Activated CD4-positive, alpha-beta T cell treated with anti-CD3 and anti-CD28 coated beads for 48 hours (primary cell): ENCODE measurements at places on chromosomes 3 and 15.
A peak's percentile ranks its signal among the peaks of the same experiment; 100 is the strongest.

DNA sequence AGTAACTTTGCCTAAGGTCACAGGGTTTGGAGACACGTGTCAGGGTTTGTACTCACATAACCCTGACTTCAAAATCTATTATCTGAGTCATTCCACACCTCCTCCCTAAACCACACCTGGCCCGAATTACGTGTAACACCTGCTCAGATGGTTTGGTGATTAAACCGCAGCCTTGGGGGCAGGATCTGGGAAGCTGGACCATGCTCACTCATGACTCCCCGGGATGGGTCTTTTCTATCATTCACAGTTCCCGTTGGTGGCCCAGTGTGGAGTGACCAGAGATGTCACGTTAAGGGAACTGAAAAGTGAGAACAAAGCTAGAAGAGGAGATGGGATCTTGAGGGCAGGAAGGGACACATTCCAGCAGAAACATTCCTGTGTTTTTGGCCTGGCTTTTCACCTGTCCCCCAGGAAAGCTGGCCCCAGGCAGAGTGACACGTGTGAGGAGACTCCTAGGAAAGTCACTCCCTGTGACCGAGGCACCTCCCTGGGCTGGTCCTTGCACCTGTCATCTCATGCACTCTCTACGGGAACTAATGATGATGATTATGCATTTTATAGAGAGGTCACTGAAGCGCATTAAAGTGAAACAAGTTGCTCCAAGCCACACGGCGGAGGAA, 75.4 kb upstream of the POMGNT2 start:
- DNase-seq = peak; percentile 67

- no peak for DNase-seq
Measured at GRCh38 chr3:171704814-171705213, 105.5 kb downstream of the PLD1 start.

DNA sequence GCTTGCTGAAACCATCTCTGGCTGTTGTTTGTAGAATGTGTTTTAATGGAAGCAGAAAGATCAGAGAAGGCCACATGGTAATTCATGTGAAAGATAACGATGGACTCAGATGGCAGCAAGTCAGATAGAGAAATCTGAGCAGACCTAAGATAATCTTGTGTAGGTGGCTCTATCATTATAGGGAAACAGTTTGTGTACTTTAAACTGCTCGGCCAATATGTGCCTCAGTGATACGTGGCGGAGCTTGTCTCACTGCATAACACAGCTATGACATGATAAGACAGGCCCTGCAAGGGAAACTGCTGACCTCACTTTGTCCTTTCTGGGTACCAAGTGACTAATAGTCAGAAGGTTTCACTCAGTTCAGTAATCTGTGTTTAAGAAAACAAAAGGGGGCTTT, 51.0 kb downstream of the MME start:
- no peak for DNase-seq

DNA sequence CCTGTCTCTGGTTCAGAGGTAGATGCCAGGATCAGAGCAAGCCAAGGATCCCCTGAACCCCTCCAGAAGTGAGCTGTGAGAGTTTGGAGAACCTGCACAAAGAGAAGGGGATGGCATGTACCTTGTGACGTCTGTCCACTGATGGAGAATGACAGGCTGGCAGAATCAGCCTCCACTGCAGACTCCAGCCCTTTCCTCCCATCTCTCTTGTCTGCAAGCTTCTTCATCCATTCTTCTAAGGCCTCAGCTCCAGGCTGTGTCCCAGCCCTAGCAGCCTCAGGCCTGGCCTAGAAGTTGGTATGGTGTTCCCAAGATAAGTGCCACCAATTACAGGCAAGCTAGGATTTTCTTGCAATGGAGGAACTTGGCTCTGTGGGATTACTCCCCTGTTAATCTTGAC, 8.6 kb downstream of the GALNT15 start:
- DNase-seq = no peak

DNA sequence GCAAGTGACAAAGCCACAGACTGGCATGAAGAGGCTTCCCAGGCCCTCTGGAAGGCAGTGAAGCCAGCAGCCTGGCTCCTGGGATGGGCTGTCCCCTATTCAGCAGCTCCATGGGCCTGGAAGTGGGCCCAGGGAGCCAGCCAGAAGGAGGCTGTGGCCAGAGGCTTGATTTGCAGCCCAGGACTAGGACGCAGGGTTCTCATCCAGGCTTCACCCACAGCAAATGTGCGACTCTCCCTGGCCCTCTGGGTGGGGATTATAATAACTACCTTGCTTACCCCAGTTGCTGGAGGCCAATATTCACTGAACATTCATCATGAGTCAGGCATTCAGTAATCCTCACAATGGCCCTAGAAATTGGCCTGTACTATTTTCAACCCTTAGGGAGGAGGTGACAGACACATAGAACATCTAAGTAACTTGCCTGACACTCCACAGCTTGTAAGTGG, 24.6 kb upstream of the SRP14 start:
- DNase-seq = no peak

- DNase-seq = no peak
Measured at GRCh38 chr3:28022916-28023315, 218.5 kb upstream of the CMC1 start.

DNA sequence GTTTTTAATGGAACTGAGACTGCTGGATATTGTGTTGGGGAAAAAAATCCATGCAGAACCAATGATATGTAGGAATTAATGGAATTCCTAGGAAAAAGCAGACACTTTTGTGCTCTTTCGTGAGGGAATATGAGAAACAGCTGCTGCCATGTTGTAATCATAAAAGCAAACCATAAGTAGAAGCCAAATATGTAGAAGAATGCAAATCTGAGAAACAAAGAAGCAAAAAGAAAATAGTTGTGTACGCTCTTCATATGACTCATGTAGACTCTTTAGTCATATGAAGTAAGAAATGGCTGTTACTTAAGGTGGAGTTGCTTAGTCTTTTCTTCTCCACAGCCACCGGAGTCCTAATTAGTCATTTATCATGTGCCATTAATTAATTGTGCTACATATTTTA, 298.6 kb upstream of the ZNF717 start:
- no peak for DNase-seq

DNA sequence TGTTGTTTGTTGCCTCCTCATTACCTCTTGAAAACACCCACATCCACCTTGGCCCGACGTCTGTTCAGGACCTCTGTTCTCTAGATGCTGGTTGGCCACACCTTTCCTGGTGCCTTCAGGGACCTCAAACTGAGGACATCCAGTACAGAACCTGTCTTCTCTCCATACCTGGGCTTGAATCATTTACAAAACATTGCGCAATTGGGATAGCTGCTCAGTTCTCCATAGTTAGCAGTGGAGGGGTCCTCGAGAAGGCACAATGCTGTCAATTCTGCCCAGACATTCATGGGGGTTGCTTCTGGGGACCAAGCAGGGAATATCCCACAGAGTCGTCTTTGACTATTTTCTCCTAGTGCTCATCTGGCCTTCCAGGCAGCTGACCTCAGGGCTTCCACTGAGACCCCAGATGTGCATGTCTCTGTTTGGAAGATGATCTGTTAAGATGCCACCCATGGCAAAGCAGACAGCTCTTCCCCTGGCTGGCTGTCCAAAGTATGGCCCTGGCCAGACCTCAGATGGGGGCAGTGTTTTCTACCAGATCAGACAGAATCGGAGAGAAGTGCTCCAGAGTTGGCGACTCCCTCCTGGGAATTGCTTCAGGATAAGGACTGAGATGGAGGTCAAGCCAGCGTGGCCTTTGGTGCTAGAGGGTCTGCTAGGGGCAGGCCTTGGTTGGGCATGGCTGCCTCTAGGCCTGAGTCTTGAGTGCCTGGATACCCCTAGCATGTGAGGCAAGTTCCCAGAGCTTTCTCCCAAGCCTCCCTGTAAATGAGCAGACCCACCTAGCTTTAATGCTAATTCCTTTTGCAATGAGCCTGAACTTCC, 46.1 kb downstream of the CHCHD6 start:
- DNase-seq = no peak

GRCh38 chr3:161673866-161674265, 177.3 kb downstream of the OTOL1 start:
- no peak for DNase-seq

- DNase-seq = no peak
Measured at GRCh38 chr3:53749448-53749847, 96.8 kb downstream of the CHDH start.

DNA sequence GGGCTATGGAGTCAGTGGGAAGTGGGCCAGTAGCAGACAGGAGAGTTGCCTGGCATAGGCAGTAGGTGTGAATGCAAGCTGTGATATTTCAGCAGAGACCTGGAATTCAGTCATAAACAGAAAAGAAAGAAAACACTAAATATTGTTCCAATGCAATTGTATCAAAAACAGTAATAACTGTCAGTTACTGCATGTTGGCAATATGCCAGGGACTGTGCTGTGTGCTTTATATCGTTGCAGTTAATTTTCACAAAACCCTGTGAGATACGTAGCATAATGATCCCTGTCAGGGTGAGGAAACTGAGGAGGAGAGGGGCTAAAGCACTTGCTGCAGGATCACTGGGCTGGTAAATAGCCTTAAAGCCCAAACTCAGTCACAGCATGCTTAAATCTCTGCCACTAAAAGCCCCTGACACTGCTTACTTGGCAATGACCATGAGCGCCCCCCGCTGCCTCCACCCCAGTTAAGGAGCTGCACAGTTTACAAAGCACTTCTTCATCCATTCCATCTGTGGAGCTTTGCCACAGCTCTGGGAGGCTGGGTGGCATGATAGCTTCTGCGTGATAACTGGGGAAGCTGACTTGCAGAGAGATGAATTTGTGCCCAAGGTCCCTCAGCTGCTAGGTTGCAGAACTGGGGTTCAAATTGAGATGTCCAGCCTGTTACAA, 3.9 kb downstream of the SLC6A1 start:
- no peak for DNase-seq

GRCh38 chr15:38242055-38242454, 10.6 kb upstream of the SPRED1 start:
- DNase-seq = no peak

- no peak for DNase-seq
Measured at GRCh38 chr3:22977650-22978289, 225.4 kb upstream of the UBE2E2 start.

DNA sequence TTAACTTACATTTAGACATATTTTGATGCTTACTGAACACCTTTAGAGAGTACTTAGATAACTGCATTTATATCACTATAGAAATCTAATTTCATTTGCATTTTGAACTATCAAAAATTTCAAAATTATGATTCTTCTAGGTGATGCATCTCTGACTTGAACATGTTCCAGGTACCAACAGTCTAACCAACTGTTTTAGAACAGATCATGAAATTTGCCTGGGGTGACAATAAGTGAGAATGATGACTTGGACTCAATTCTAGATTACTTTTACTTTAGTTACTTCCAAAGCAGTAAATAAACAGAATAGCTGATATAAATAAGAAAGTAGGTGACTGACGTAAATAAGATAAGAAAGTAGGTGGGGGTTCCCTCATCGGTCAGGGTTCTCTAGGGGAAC, 307.8 kb downstream of the BCHE start:
- DNase-seq = no peak

DNA sequence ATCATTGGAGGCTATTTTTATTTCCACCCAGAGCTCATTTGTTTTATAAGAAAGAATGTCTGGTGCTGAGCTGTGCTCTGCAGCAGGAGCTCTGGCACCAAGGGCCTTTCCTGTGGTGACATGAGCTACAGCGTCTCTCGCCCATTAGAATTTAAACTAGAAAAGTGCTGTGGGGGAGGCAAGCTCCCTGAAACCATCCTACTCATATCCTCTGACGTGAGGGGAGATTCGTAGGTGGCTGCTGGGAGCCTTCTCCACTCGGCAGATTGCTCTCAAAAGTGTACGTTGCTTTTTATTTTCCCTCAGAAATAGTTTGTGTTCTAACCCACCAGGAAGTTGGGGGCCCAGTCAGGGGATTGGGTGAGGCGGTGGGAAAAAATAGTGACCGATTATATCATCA, 76.3 kb upstream of the ARHGEF3 start:
- DNase-seq = peak; percentile 71

GRCh38 chr3:23653647-23654525, 151.9 kb upstream of the UBE2E1 start:
- DNase-seq = no peak

DNA sequence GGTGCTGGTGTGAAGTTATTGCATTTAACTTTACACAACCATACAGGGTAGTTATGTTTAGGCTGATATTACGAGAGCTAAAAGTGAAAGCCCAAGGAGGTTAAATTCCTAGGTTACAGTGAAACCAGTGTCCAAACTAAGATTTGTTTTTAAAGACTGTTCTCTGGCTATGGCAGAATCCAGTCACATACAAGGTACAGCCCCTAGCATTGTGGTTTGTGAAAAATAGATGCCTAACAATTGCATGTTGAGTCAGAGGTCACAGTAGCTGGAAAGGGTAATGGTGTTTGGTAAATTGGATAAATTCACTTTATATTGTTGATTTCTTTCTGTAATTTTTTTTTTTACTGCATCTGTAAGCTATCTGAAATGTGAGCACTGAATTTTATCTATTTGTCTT, 614.6 kb upstream of the TBL1XR1 start:
- DNase-seq = no peak

- DNase-seq = no peak
Measured at GRCh38 chr3:64039981-64040733, 16.9 kb upstream of the PSMD6 start.

GRCh38 chr3:54965746-54966145, 37.9 kb upstream of the LRTM1 start:
- no peak for DNase-seq

GRCh38 chr3:17367171-17367570, 375.3 kb downstream of the TBC1D5 start:
- no peak for DNase-seq

DNA sequence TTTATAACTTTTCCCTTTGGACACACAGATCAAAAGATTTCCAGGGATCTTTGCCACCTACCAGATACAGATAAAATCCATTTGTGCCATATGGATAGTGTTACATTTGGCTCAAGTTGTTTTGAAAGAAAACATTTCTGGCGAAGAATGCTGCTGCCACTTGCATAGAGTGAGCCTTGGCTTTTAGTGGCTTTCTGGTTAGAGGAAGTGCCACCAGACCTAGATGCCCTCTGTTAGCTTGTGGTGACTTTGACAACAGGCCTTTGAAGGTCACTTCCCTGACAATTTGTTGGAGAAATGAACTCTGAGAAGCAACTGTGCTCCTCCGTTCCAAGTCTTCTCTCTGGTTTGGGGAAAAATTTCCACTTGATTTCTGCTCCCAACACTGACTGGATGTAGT, 158.0 kb downstream of the CHST2 start:
- DNase-seq = no peak

- no peak for DNase-seq
Measured at GRCh38 chr3:54349231-54349652, 226.9 kb downstream of the CACNA2D3 start.

DNA sequence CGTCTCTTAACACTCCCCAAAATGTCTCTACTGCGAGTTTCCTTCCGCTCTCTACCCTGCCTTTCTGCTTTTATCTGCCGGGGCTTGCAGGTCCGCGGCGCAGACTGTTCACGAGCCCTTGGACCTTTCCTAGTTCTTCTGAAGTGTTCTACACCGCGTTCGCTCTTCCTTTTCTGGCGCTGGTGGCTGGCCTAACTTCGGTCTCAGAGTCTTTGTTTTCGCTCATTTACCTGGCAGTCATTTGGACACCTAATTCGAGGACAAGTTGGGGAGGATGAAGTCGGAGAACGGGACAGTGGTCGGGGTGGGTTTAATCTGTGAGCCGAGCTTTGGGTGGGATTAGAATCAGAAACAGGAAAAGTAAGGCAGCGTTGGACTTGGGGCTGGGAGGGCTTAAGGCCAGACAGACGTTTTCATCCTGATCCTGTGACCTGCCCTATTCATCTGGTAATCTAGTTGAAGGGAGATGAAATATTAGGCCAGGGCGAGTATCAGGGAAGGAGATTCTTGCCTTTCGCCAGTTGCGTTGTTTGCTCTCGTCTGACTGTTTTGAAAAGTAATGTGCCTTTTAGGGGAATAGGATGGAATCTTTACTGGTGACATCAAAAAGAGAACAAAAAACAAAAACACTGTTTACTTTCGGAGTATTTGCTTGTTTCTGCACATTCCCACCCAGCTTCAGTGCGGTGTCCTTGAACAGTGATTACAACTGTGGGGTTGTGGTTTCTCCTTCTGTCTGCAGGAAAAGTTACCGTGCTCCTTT, 1.8 kb downstream of the DIPK2A start:
- no peak for DNase-seq
